AML-193 (cell line): ENCODE measurements at places on chromosomes 7 and 10.
A peak's percentile ranks its signal among the peaks of the same experiment; 100 is the strongest.

DNA sequence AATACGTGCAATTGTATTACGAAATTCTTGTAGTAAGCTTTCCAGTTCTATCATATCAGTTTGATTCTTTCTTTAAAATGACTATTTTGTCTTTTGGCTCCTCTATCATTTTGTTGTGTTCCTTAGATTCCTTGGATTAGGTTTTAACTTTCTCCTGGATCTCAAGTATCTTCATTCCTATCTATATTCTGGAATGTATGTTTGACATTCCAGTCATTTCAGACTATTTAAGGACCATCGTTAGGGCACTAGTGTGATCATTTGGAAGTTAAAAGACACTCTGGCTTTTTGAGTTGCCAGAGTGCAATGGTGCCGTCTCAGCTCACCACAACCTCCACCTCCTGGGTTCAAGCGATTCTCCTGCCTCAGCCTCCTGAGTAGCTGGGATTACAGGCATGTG, 45.7 kb upstream of the SFTPD start:
- no peak for DNase-seq

GRCh38 chr10:97744405-97745035, 7.6 kb downstream of the ZFYVE27 start:
- DNase-seq = no peak

- no peak for DNase-seq
Observed at GRCh38 chr7:125033506-125033905, 103.9 kb upstream of the POT1 start.

GRCh38 chr10:70052462-70053217, at the start of gene MACROH2A2:
TSS of gene MACROH2A2 (plus strand) at chr10:70052846. CDS start at chr10:70075659, 22,813 bp downstream.
- DNase-seq = no peak

DNA sequence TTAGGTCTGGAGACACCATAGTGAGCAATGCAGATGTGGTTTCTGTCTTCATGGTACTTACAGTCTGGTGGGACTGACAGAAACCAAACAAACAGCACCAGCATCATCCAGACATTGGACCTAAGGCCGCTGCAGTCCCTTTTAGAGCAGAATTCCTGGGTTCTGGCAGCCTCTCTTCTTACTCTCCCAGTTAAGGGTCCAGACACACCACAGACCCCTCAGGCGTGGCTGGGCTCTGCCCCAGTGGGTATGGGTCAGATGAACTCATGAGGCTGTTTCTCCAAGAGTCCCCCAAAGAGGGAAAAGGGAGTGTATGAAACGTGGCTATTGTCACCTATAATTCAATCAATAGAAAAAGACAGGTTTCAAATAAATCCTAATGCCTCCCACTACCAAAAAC, 31.3 kb downstream of the PRLHR start:
- no peak for DNase-seq

DNA sequence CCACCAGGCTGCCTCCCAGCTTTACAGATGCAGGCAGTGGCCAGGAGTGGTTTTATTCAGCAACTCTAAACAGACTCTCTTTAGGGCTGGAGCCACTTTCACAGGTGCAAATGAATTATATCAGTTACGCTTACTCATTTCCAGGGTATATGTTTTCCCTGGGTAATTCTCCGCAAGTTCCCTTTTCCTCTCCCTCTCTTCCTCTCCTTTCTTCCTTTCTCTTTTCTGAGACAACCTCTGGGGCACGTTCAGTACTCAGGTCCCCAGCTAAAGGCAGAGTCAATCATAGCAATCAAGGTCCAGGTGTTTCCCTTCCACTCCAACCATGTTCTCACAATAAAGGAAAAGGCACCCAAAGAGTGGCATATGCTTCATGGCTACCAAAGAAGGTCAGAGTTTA, 41.3 kb downstream of the PDLIM1 start:
- DNase-seq = no peak

GRCh38 chr10:6748029-6748428, 168.0 kb upstream of the PRKCQ start:
- DNase-seq = no peak

- DNase-seq = no peak
Observed at GRCh38 chr7:105639667-105640493, 58.6 kb upstream of the EFCAB10 start.

GRCh38 chr10:15121707-15122106, 24.6 kb downstream of the RPP38 start:
- no peak for DNase-seq

GRCh38 chr10:119652361-119652730, 1.2 kb downstream of the BAG3 start:
- DNase-seq = peak; percentile 32

DNA sequence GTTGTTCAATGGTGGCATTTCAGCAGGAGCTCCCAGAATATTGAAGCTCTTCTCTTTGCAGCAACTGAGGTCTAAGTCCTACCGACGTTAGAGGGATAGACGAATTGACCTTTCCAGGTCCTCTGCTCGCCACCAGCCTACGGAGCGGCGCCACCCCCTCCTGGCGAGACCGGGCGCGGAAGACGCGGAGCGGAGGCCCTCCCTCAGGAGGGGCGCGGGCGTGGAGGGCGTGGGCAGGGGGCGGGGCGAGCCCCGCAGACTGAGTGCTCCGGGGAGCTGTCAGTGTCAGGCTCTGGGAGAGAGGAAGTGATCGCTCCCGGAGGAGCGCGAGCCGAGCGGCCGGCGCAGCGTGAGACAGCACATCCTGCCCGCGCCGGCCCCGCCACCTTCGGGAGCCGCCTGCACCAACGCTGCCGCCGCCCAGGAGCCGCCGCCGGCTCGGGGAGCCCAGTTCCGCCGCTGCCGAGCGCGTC, at the start of gene DYNC1I1:
Gene DYNC1I1, plus strand, starts transcription at position 257 of the 473 bp plus-strand sequence. CDS start 32,176 bp downstream, outside the sequence.
- no peak for DNase-seq

DNA sequence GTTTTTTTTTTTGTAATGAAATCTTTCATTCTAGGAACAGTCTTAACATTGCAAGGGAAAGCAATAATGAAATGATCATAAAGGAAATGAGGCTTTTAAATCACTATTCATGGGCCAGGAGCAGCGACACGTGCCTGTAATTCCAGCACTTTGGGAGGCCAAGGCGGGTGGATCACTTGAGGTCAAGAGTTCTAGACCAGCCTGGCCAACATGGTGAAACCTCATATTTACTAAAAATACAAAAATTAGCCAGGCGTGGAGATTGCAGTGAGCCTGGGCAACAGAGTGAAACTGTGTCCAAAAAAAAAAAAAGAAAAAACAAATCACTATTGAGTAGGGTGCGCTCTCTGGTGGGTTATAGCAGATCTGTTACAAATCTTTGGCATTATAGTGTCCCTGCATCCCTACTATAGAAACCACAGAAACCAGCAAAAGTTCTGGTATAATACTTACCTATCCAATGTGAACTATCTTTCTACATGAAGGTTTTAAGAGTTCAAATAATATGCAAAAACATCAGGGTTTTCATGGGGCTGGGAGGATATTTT, 72.1 kb downstream of the GLI3 start:
- no peak for DNase-seq

DNA sequence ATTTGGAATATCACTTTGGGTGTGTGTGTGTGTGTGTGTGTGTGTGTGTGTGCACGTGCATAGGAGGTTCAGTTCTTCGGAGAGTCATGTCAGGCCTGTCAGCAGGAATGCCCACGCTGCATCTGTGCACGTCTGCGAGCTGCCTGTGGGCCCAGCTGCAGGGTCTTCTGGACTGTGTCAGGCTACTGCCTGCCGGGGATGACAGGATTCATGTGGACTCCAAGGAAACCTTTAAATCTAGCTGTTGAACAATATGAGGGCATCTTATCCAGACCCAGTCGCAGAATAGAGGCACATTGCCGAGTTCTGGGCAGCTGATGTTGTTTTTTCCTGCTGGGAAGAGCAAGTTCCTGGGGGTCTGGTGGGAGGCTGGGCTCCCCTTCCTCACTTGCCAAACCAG, 19.0 kb downstream of the AQP1 start:
- DNase-seq = no peak

GRCh38 chr10:119205894-119206602, 1.3 kb upstream of the GRK5 start:
- DNase-seq = peak; percentile 61

DNA sequence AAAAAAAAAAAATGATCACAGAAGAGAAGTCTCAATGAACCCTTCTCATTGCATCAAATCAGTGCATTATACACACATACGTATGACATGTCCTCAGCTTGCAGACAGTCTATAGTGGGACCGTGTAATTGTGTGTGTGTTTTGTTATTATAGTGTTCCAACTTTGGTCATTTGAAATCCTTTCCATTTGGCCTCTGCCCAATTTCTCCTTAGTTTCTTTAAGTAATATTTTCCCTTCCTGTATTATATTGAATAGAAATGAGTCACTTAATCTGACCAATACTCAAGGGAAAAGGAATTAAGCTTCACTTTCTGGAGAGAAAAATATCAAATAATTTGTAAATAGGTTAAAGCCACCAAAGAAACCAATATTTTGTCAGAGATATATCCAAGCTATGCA, 415.5 kb upstream of the SORCS1 start:
- DNase-seq = no peak

- no peak for DNase-seq
Observed at GRCh38 chr7:1885465-1886226, 215.6 kb downstream of the ELFN1 start.

GRCh38 chr10:132667342-132668047, 118.5 kb downstream of the NKX6-2 start:
- DNase-seq = no peak

- no peak for DNase-seq
Observed at GRCh38 chr7:123070702-123071286, 75.3 kb upstream of the TAS2R16 start.

GRCh38 chr7:156515911-156516790, 124.4 kb upstream of the RNF32 start:
- DNase-seq = no peak

- no peak for DNase-seq
Observed at GRCh38 chr7:51290702-51291540, 25.7 kb downstream of the COBL start.

DNA sequence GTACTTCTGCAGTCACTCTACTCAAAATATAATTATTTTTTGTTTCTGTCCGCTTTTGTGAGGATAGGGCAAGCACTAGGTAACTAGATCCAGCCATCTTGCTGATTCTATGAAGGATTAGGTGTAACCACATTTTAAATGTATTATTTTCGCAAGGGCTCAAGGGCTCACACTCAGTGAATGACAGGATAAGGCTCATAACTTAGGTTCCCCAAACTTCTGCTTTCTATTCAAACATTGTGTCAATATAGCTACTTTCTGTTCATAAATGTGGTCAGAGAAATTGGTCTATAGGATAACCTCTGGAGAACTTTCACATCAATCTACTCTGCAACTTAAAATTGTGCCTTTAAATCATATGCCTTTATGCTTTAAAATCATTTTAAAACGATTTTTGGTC, 1141.2 kb downstream of the SORCS1 start:
- DNase-seq = no peak

DNA sequence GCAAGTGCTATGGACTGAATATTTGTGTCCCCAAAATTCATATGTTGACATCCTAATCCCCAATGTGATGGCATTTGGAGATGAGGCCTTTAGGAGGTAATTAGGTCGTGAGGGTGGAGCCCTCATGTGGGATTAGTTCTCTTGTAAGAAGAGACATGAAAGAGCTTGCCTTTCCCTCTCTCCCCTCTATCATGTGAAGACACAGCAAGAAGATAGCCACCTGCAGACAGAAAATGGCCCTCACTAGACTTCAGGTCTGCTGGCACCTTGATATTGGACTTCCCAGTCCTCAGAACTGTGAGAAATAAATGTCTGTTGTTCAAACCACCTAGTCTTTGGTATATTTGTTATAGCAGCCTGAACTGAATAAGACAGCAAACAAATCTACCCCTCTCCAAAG, 75.1 kb upstream of the TBX20 start:
- DNase-seq = no peak

- DNase-seq = no peak
Observed at GRCh38 chr7:41574377-41574776, 128.5 kb downstream of the INHBA start.

- no peak for DNase-seq
Observed at GRCh38 chr10:47317251-47317650, 5.0 kb upstream of the GDF2 start.

DNA sequence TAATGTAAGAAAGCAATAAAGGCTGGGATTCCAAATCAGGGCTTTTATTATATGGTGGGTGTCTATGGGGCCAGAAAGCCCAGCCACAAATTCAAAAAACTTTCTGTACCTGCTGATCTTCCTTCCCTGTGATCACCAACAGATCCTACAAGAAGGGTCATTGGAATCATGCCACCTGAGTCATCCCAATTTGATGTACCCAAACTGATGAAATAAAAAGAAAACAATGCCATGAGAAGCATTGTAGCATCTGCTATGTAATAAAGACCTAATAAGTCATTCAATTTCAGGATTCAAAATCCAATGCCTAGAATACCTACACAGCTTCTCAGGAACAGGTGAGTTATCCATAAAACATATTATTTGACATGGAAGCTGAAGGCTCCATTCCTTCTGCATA, 228.8 kb downstream of the DKK1 start:
- no peak for DNase-seq

DNA sequence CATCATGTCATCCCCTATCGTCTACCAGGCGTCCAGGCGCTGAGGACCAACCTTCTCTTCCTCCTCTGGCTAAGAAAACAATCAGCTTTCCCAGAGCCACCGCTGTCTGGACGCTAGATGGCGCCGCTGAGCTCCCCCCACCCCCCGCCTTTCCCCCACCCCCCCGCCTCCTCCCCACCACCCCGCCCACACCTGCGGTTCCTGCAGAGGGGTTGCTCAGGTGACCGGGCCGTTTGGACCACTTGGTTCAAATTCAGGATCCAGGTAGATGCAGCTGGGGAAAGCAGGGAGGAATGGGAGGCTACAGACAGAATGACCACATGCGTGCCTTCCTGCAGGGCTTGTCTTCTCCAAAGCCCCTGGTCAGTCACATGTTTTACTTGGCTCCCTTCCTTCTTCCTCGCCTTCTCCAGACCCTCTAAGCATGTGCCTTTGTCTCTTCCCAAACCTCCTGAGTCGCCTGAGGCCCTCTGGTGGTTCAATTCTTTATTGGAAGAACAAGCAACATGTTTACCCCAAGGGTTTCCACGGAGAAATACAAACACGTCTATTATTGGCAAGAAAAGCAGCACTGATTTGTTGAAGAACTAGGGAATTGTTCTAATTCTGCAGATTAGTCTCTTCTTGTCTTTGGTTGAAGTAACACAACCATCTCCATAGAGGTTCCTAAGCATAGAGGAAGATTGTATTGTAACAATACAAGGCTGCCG, 24.7 kb downstream of the AOC1 start:
- DNase-seq = peak; percentile 55

- no peak for DNase-seq
Observed at GRCh38 chr7:70944516-70944915, 187.4 kb upstream of the GALNT17 start.

GRCh38 chr10:10438335-10439100, 579.2 kb upstream of the CELF2 start:
- DNase-seq = no peak
